Left cardiac atrium (tissue), 4 donors: ENCODE measurements at places on chromosomes 3 and 15. TPM values are rescaled to one million over a fixed set of nuclear protein-coding genes. Genes with fewer than 3 reads are reported as not detected.

GRCh38 chr3:182795389-182795782 lies 2.1 kb downstream of the ATP11B start:
- no peak for DNase-seq

ITGB5 gene
- total RNA-seq = 86.1 TPM

LRTM1 gene
- not detected for total RNA-seq

GRCh38 chr3:135558906-135559305 lies 406.6 kb upstream of the PPP2R3A start:
- no peak for DNase-seq

CAND2 gene
- 51.0 TPM for total RNA-seq
